ENCODE measurements at places on chromosomes 12 and 14.
A peak's percentile ranks its signal among the peaks of the same experiment; 100 is the strongest.

DNA sequence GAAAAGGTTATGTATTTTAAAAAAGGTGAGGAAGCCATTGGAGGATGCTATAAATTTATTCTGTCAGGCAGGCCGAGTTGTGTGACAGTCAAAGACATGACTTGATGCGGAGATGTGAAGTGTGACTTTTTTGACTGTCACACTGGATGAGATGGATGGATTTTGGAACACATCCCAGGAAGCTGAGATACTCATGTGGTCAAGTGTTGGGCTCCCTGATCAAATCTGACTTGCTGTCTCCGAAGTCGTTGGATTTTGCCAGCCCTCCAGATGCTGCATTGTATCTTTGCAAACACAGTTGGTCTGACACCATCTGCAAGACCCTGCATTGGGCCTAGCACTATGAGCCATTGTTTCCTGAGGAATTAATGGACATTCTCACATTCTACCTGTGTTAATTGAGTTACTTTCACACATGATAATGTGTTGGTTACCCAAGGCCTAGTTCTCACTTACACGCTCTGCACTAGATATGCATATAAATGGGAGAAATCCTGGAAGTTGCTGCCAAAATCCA lies 204.0 kb upstream of the PRKD1 start:
- no peak for DNase-seq

DNA sequence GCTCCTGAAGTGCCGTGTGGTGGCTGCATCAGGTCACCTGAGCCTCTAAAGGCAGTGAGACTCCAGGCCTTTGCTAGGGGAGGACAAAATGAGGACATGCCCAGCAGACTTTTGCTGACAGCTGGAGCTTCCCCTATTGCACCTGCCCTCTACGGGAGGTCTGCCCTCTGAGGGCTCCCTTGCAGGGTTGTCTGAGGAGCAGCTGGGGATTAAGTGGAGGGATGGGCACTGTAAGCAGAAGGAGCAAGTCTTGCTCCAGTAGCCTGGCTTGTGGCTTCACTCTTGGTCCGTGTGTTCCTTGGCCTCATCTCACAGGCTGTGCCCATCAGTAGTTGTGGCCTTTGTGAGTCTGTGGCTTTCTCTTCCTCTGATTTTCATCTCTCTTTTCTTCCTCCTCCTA lies 66.9 kb upstream of the NRXN3 start:
- DNase-seq = no peak

- no peak for DNase-seq
These were observed 16.7 kb downstream of the TRHDE start for GRCh38 chr12:72288911-72289310.

- no peak for DNase-seq
These were observed 26.4 kb upstream of the ZFP36L1 start for GRCh38 chr14:68819260-68819691.

DNA sequence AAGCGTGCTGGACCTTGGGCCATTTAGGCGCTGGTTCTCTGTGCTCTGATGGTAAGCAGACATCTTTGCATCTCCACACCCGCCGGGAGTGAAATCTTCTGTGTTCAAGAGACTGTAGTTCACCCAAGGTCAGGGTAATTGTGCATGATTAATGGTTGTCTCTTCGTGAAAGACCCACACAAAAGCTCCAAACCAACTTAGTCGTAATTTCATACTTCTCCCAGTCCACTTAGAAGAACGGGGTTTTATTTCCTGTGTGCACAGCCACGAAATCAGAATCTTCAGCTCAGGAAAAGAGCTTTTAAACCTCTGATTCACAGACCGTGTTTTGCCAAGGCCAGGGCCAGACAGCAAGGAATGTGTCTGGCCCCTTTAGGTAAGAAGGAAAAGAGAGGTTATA lies 640.9 kb downstream of the MED13L start:
- no peak for DNase-seq

DNA sequence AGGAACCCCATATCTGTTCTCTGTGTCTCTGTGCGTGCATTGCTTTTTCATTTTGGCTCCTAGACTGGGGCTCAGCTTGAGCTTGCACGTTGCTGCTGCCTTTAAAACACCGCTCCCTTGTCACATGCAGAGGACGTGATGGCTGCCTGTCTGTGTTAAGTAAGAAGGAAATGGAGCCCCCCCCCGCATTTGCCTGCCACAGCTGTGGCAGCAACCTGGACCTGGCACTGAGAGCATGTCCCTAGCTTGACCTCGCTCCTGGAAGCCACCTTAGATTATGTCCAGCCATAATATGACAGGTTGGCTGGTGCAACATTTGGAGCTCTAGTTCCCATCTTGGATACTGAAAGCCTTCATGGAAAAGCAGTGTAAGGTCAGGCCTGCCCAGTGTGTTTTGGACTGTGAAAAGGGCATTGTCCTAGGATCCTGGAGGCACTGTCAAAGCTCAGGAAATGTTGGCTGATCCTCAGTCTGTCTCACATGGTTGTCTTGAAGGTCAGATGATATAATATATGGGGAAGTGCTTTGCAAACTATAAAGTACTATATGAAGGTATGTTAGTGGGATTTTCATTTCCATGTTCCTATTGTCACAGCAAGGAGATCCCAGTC lies 73.8 kb downstream of the PRKCH start:
- no peak for DNase-seq

GRCh38 chr14:99460793-99461192 lies 19.9 kb downstream of the SETD3 start:
- no peak for DNase-seq

- no peak for DNase-seq
These were observed 19.8 kb upstream of the TESC start for GRCh38 chr12:117118838-117119591.

DNA sequence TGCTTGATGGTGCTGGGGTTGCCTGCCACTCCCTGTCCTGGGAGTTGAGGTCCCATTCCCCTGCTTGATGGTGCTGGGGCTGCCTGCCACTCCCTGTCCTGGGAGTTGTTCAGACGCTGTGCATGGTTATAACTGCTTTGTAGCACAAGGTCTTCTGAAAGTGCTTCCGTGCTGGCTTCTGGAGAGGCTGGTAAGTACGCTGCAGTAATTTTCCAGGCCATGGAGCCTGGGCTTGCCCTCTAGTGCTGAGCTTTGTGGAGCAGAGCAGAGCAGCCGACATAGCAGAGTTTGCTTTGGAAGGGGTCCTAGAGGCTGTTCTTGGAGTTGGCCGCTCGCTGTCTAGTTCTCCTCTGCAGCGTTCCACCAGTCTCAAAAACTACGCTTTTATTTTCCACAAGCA lies 6.3 kb downstream of the B4GALNT3 start:
- DNase-seq = no peak

DNA sequence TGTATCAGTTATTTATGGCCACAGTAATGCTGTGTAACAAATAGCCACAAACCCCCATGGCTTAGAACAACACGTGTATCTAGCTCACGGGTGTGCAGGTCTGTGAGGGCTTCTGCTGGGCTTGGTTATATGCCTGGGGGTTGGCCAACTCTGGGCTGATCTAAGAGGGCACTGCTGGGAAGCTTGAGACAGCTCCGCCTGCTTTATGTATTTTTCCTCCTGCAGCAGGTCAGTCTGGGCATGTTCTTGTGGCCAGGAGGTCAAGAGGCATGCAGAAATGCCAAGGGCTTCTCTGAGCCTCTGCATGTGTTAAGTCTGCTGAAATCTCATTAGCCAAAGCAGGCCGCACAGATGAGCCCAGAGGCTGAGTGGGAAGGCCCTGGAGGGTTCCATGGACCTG lies 105.8 kb downstream of the ZNF664 start:
- DNase-seq = no peak

DNA sequence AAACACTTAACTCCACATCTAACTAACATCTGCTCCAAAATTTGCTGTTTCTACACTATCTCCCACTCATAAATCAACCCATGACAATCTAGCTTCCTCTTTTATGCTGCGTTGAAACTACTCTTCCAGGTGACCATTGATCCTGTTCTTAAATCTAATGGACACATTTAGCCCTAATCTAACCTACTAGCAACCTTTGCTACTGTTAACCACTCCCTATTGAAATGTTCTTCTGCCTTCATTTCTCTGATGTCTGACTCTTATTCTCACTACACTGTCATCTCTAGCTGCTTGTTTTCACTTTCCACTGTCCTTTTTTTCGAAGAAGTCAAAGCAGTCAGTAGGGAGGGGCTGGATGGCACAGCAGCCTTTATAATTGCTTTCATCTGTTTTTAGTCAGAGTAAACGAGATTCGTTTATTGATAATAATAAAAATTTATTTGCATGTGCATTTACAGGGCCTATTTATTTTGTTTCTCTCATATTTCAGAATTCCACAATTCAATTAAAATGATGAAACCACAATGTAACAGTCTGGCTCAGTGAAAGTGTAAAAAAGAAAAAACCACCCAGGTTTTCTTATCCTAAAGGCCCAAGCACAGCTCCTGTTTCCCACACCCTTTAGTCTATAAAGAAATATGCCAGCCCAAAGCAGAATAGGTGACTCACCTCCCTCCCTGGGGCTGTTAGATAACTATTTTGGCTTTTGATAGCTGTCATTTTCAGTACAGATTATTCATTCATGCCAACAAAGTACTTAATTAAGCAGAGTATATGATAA lies 44.9 kb downstream of the ATP2B1 start:
- DNase-seq = peak; percentile 42

GRCh38 chr12:112938751-112939150 lies 477 bp downstream of the OAS3 start:
- DNase-seq = no peak

- no peak for DNase-seq
These were observed 122.5 kb downstream of the WIF1 start for GRCh38 chr12:64998371-64999147.

DNA sequence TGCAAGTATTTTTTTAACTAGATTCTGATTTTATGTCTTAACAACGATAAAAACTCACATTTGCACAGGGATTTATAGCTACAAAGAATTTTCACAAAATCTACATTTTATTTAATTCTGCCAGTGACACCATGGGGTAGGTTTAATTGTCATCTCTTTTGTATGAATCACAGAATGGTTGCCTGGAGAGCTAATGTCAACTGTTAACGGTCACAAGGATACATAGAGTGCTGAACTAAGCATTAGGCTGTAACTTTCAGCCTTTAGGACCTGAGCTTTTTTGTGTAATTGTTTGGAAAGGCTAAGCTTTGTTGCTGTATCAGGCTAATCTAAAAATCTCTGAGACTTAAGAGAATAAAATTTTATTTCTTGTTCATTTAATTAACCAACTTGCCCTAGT lies 465.3 kb upstream of the TBX3 start:
- DNase-seq = no peak

DNA sequence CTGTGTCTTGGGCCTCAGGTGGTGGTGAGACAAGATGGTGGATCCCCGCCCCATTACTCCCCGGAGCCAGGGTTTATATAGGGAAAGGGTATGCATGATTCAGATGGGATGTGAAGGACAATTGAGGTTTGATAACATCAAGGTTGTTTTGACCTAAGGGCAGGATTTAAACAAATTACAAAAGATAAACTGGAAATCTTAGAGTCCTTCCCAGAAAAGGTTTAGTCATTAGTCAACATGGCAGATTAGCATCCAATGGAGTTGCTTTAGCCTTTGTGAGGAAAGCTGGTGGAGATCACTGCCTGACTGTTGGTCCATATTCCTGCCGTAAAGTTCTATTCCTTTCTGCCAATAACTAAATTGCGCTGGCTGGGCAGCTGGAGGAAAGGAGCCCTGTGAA lies 15.6 kb upstream of the FRMD6 start:
- no peak for DNase-seq

DNA sequence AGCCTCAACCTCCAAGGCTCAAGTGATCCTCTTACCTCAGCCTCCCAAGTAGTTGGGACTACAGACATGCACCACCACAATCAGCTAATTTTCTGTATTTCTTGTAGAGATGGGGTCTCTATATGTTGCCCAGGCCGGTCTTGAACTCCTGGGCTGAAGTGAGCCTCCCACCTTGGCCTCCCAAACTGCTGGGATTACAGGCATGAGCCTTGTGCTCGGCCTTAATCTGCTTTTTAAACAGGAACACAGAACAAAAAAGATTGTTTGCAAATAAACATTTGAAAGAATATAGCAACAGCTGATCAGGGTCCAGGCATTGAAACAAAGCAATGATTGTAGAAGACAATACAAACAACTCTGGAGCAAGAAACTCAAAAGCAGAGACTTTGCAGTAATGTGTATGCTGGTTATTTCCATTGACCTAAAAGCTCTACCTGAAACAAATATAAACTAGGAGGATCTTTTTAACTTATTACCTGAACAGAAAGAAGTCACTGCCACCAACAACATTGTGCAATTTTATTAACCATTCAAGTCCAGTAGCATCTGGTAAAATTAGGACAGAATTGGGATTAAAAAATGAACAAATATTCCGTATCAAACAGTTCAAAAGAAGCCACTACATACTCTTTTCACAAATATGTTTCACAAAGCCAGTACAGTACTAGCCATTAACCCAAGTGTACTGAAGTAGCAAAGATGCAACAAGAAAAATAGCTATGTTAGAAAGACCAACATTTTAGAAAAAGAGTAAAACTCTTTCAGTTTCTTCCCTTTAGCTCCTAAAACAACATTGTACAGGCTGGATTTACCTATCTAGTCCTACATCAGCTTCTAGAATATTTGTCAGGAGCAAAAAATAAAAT lies 14.2 kb downstream of the AMN1 start:
- DNase-seq = no peak

DNA sequence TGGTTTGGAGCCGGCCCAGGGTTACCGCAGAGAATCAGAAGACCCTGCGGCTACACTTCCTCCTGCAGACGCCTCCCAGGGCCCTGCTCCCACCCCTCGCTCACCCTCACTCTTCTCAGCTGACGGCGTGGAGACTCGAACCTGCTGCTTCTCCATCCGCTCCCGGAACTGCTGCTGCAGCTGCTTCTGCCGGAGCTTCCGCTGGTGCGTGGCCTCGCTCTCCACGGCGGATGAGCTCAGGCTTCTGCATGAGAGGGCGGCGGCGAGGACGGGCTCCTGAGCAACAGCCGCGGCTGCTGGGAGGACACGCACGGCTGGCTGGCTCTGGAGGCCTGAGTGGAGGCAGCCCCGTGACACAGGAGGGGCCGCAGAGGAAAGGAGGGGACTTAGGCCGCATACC lies 33.3 kb downstream of the RAD52 start:
- peak; percentile 3 for DNase-seq

- peak; percentile 82 for DNase-seq
These were observed 22.2 kb downstream of the MANSC1 start for GRCh38 chr12:12327802-12328201.

- DNase-seq = no peak
These were observed 372.5 kb downstream of the ADAMTS20 start for GRCh38 chr12:43179486-43179885.

GRCh38 chr14:54761835-54762234 lies 140.8 kb downstream of the GCH1 start:
- DNase-seq = no peak

DNA sequence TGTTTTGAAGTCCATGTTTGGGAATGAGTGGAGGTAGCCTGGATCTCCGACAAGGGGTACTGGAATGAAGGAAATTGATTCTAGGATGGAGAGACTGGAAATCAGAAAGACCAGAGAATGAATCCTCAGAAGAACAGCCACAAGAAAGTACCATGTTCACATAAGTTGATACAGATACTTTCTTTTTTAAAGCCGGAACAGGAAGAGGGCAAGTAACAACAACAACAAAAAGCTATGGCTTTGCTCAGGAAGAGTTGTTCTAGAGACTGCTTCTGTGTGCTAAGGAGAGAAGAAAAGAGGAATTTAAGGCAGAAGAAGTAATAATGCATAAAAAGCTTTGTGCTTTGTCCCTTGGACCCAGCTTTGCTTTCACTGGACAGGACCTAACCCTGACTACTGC lies 6.2 kb downstream of the TC2N start:
- no peak for DNase-seq
